ENCODE measurements at places on chromosomes 16 and 17.

DNA sequence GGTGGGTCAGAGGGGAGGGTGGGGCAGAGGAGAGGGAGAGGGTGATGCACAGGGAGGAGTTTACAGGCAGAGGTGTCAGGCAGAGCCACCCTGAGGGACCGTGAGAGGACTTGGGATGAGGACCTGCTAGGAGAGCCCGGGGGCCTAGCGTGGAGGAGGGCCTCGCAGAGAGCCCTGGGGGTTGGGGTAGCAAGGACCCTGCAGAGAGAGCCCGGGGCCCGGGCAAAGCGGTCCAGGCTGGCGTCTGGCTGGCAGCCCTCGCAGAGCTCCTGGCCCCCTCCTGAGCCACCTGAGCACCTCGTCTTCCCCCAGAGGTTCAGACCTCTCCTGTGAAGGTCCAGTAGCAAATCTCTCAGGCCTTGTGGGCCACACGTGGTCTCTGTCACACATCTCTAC lies 42.0 kb upstream of the ZNF469 start:
- no peak for DNase-seq

DNA sequence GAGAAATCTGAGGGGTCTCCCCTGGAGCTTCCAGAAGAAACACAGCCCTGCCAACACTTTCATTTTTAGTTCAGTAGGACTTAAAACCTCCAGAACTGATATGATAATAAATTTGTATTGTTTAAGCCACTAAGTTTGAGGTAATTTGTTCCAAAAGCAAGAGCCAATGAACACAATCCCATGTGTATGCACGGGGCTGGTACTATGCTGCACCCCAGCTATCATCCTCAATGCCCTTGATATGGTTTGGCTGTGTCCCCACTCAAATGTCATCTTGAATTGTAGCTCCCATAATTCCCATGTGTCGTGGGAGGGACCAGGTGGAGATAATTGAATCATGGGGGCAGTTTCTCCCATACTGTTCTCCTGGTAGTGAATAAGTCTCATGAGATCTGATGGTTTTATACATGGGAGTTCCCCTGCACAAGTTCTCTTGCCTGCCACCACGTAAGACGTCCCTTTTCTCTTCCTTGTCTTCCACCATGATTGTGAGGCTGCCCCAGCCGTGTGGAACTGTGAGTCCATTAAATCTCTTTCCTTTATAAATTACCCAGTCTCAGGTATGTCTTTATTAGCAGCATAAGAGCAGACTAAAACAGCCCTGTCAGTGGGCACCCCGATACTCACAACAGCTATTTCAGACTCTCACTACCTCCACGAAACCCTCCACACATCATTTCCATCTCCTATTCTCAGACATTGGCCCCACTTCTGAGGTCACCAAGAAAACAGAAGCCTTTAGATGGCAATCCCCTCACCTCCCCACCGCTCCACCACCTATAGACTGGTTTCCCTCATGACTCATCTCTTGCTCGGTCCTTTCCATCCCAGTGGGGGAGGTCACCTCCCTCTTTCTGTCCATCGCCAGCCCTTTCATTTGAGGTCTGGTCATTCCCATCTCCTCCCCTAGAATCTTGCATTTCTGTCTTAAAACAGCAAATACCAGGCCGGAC lies 8.9 kb upstream of the CACNG1 start:
- DNase-seq = no peak

DNA sequence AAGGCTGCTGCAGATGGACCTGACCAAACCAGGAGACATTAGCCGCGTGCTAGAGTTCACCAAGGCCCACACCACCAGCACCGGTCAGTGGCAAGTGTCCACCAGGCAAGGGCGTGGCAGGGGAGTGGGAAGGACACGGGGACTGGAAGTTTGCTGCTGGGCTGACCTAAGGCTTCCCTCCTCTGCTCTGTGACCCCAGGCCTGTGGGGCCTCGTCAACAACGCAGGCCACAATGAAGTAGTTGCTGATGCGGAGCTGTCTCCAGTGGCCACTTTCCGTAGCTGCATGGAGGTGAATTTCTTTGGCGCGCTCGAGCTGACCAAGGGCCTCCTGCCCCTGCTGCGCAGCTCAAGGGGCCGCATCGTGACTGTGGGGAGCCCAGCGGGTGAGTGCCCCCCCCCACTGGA lies 4.8 kb downstream of the HSD11B2 start:
- DNase-seq = no peak

DNA sequence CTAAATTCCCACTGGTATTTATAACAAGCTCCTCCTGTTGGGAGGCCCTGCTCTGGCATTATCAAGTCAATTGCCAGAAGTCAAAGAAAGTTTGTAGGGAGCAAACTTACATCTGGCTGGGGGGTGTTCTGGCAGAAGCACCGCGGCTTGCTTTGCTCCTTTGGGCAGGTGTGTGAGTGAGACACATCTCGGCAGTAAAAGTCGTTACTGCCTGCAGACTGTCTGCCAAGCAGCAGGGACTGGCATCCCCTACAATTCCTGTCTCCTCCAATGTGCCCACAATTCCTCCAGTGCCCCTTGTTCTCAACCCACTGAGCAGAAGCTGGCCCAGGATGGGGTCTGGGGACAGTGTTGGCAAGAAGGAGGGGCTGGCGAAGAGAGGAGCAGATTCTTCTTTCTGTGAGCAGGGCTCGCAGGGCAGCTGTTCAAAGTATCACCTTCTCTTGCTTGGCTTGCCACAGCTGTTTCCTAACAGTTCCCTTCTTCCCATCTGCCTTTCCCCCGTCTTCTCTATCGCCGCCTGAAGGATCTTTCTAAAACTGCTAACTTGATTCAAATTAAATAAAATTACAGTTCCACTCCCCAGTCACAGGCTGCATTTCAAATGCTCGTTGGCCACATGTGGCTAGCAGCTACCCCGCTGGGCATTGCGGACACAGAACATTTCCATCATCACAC lies 30.2 kb downstream of the SPACA3 start:
- no peak for DNase-seq

- no peak for DNase-seq
Measured at GRCh38 chr16:67430977-67431774, at the start of gene HSD11B2. Gene HSD11B2, plus strand, starts transcription at chr16:67431121. Its CDS starts 128 bp downstream, at chr16:67431249.
